CD4-positive, alpha-beta memory T cell (primary cell): ENCODE measurements at places on chromosomes 6 and 20. TPM values are rescaled to one million over a fixed set of nuclear protein-coding genes. Genes with fewer than 3 reads are reported as not detected.

Gene PHACTR1
- 0.44 TPM for total RNA-seq

Gene TAF8
- total RNA-seq = 39.1 TPM

Gene HDGFL1
- total RNA-seq = not detected

Gene BPI
- total RNA-seq = not detected

Gene GTSF1L
- total RNA-seq = not detected

Gene POU5F1
- not detected for total RNA-seq

Gene SMPDL3A
- not detected for total RNA-seq

Gene MLN
- total RNA-seq = not detected

Gene MCHR2
- not detected for total RNA-seq

Gene SULF2
- 1.3 TPM for total RNA-seq

Gene ADAM33
- total RNA-seq = not detected

Gene SYCP2
- 4.0 TPM for total RNA-seq

Gene SIRPA
- total RNA-seq = 2.4 TPM

Gene IL17F
- not detected for total RNA-seq

Gene IRF4
- total RNA-seq = 8.5 TPM

Gene HLA-B
- 5,762 TPM for total RNA-seq

Gene TMEM170B
- 2.1 TPM for total RNA-seq

Gene TGM2
- 0.50 TPM for total RNA-seq

Gene ZNF391
- total RNA-seq = 3.7 TPM

Gene KCNK15
- total RNA-seq = not detected

Gene DCDC2
- 0.44 TPM for total RNA-seq
